ENCODE measurements at places on chromosomes 2 and 18. TPM values are rescaled to one million over a fixed set of nuclear protein-coding genes. Genes with fewer than 3 reads are reported as not detected.

- no peak for DNase-seq
These were observed 43.3 kb downstream of the FAM178B start for GRCh38 chr2:96942907-96943632.

DNA sequence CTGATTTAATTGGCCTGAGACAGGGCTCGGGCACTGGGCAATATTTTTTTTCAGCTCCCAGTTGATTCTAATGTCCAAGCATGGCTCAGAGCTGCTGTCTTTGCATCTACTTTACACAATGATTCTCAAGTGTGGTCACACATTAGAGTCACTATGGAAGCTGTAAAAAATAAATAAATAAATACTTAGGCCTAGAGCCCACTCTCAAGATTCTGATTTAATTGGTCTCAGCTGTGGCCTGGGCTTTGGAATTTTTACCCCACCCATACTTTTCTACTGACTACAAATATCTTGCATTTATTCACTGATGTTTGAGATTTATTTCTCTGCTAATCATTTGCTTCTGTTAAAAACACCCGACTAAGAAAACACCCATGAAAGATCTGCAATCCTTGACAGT, 145.7 kb upstream of the SRD5A2 start:
- DNase-seq = no peak

GRCh38 chr2:120431386-120432292, 85.7 kb downstream of the INHBB start:
- peak; percentile 61 for DNase-seq

DNA sequence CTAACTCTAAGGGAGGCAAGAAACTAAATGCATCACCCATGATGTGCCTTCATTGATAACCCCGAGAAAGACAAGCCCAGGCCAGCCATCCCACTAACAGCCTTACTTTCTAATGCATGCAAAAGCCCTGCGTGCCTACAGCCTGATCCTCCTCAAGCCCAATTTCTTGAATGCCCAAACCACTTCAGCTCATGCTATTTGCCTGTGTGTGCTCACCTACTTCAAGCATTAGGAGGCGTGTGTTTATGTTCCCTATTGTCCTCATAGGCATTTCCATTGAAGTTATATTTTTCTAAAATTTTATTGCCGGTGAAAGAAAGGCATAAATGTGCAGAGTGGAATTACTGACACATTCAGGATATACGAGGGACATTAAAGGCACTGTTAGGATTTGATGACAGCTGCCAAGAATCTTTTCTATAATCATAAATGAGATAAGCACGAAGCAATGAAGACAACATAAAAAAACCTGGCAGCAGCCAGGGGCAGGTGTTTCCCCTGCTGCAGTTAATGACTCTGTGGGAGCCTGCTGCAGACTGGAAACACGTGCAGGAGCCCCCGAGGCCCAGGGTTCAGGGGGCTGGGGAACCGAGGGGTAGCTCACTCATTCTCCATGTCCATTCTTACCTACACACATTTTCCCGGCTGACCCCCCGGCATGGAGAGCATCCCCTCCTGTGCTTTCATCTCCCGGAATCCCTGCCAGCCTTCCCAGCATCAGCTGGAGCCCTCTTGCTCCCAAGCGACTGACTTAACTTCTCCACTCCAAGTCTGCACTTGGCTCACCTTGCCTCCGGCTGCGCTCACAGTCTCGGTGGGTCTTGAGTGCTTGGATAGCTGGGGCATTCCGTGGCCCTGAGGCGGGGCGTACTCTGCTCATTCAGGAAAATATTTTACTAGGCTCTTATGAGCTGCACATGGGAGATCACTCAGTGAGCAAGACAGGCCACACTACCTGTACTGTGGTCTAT, 292.3 kb upstream of the SIX2 start:
- DNase-seq = no peak

DNA sequence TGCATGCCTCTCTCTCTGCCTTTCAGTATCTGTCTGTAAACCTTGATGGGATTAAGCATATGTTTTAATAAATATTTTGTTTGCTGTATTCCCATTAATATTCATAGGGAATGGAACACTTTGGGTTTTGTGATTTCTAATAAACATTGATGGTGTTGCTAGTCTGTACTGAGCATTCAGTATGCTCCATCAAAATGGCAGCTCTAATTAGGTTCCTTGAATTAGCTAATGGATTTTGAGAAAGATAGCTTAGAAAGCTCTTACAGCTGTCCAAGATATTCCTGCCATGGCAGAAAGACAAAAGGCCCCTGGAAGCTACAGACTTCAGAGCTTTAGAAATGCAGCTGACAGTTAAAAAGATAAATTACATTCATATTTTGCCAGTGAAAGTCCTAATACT, 199.2 kb upstream of the NRP2 start:
- DNase-seq = no peak

GRCh38 chr2:225122007-225122406, 79.7 kb upstream of the DOCK10 start:
- no peak for DNase-seq

GRCh38 chr2:108370080-108370479, 7.7 kb upstream of the SULT1C4 start:
- DNase-seq = no peak

DNA sequence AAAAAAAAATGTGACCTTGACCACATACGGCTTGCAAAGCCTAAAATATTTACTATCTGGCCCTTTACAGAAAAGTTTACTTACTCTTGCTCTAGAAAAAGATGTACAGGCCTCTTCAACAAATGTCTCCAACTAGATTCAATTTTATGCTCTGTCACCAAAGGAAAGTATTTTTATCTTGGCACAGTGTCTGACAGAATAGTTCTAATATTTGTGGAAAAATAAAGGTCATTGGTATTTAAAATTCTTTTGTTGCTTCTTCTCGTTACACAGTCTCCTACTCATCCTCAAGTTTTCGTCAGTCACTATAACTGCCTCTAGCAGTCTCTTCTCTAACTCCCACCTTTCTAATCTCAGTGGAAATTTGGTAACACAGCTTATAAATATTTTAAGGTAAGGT, 1.4 kb downstream of the RBKS start:
- DNase-seq = peak; percentile 78

DNA sequence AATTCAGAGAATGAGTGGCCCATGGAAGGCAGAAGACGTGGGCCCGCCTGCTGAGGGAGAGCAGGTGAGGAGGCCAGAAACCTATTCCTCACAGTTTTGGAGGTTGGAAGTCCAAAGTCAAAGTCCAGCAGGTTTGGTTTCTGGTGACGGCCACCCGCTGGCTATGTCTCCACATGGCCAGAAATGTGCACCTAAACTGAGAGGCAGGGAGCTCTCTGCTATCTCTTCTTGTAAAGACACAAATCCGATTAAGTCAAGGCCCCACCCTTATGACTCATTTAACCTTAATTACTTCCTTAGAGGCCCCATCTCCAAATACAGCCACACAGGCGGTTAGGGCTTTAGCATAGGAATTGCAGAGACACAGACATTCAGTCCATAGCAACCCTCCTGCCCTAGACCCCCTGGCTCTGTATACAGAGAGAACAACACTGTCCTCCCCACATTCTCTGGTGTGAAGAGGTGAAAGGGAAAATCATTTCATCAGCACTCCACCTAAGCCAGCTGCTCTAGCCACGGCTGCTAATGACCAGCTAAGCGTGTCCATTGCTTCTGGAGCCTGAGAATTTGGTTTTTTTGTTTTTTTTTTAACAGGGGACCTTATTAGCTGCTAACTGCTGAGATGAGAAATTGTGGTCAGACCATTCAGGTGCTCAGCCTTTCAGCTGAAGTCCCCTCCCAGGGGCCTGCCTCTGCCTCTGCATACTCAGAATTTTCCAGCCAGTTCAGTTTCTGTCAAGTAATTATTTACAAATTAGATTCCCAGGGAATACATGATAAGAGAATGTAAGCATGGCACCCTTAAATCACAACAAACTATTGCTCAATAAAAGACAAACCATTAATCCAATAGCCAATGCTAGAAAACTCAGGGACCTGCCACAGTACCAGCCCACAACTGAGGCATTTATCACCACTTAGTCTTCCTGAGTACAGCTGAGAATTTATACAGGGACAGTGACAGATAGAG, 368.7 kb upstream of the ID2 start:
- DNase-seq = no peak

GRCh38 chr18:75199327-75199726, 9.6 kb downstream of the PTGR3 start:
- DNase-seq = no peak

- no peak for DNase-seq
These were observed 38.8 kb downstream of the PRKCE start for GRCh38 chr2:45690231-45690630.

- peak; percentile 63 for DNase-seq
These were observed 72.5 kb downstream of the FAM210A start for GRCh38 chr18:13653746-13654433.

DNA sequence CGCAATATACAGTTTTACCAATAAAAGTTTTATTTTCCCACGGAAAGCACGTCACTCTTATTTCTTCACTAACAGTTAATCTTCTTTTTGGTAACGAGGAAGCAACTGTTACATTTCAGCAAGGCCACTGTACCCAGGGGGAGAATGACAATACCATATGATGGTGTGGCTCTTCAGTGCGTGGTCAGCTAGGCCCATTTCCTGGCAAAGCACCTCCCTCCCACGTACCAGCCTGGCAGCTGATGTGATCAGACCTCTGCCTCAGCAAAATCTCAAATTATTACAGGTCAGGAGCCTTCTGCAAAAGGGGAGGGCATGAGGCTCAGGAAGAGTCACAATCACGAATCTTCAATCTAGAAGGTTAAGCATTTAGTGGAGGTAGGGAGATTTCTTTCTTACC, 55.4 kb downstream of the KLF7 start:
- no peak for DNase-seq

DNA sequence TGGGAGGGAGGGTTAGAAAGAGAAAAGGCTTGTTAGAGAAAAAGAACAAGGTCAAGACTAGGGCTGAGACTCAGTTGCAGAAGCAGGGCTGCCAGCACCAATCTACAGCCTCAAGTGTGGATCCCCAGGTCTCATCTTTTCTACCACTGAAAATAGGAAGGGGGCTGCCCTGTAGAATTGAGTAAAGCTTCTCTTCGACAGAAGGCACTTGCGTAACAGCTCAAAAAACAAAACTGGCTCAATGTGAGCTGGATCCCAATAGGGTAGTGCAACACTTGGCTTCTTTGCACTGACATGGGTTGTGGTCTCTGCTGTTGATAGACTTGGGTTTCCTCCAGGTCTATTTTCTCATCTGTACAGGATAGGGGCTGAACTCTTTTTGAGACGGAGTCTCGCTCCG, 1.8 kb upstream of the MPV17 start:
- peak; percentile 45 for DNase-seq

- DNase-seq = no peak
These were observed 160.7 kb upstream of the SALL3 start for GRCh38 chr18:78818961-78819360.

Gene PAIP2B
- total RNA-seq = 0.59 TPM

Gene YWHAQ
- 242 TPM for total RNA-seq

Gene PLGLB2
- total RNA-seq = 3.2 TPM

Gene BMP10
- total RNA-seq = not detected

Gene COL5A2
- 632 TPM for total RNA-seq

Gene PXDN
- 324 TPM for total RNA-seq

Gene DNPEP
- 60.7 TPM for total RNA-seq

Gene PIEZO2
- total RNA-seq = 46.7 TPM

Gene SH2D6
- total RNA-seq = not detected

Gene C1QL2
- total RNA-seq = not detected
